ENCODE measurements at places on chromosomes 6 and 20. TPM values are rescaled to one million over a fixed set of nuclear protein-coding genes. Genes with fewer than 3 reads are reported as not detected.

- no peak overlapping the region for H3K4me3 ChIP-seq
- H3K4me1 ChIP-seq, result no peaks in the 10 kb centered on the region
- no peaks in the 10 kb centered on the region for H3K27me3 ChIP-seq
- H3K36me3 ChIP-seq, result no peaks in the 10 kb centered on the region
Observed at GRCh38 chr6:151705993-151706733, 101.3 kb upstream of the ESR1 start.

HLA-DRB5 gene
- 8.4 TPM for total RNA-seq

HTR1B gene
- 0.13 TPM for total RNA-seq

- no peaks in the 10 kb centered on the region for H3K27me3 ChIP-seq
- no peaks in the 10 kb centered on the region for H3K4me1 ChIP-seq
- no peak overlapping the region for H3K27ac ChIP-seq
Observed at GRCh38 chr6:167993831-167994230, 3.6 kb upstream of the KIF25 start.

Measured in esophagus squamous epithelium (tissue), 5 donors.